ENCODE measurements at places on chromosomes 12 and 14.

GRCh38 chr14:101845896-101846295 is 84.4 kb downstream of the PPP2R5C start:
- no peak for DNase-seq

DNA sequence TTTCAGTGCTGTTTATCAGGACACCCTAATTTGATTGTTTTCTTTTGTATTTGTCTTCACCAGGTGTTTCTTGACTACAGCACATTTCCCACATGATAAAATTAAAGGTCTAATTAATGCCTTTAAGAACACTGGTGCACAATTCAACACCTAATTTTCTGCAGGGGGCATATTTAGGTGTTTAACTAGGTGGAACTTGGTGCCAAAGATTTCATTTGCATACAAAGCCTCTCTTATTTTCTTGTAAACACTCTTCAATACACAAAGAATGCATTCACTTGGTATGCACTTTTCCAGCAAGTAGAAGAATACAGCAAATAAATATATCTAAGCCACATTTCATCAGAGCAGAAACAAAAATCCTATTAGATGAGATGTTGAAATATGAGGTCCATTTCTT is 646.2 kb upstream of the FOXG1 start:
- no peak for DNase-seq

DNA sequence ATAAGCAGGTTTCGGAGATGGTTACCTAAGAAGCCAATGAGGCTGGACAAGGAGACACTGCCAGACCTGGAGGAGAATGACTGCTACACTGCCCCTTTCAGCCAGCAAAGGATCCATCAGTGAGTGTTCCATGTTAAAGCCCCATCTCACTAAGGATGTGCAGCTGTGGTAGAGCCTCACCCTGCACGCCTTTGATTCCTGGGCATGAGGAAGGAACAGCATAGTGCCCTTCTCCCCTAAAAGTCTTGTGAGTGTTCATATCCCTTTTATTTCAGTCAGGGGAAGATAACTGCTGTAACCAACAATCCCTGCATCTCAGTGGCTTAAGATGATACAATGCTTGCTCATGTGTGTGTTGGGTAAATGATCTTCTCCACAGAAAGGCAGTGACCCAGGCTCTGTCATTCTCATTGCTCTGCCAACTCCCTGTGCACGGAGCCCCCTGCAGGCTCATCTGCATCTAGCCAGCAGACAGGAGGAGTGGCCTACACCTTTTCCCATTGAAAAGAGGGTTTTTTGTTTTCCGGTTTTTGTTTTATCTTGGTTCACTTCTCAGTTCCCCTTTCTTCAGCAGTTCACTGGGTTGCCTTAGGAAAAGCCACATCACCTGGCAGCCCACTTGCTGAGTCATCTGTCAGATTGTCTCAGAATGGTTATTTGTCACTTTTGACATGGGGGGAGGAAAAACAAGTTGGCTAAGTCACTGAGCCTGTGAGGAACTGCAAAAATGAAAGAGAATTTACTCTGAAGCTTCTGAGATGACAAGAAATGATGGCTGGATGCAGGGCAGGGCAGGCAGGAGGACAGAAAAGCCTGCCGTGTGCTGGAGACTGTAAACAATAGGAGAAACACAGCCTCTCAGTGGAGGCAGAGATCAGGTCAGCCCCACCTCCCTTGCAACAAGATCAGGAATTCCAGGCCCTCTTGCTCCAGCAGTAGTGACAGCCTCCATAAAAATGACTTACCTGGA is 193.3 kb downstream of the ANO4 start:
- peak; percentile 40 for DNase-seq

DNA sequence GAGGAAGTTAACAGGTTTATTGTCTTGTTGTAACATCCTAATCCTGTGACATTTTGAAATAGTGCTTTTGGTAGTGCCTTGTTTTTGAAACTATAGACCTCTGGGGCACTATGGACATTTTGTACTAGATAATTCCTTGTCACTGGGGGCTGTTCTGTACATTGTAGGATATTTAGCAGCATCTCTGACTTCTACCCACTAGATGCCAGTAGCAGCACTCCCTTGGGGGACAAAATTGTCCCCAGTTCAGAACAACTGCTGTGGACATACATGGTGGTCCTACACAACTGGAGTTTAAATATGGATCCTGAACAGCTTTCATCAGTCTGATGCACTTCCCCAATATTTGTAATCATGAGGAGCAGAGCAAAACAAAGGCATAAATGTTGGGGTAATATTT is 264.7 kb downstream of the RAD51B start:
- DNase-seq: no peak

GRCh38 chr14:103904493-103905107 is 23.7 kb upstream of the TDRD9 start:
- DNase-seq: no peak

- DNase-seq: no peak
These were observed 5.6 kb downstream of the SLC11A2 start for GRCh38 chr12:51020448-51021182.

DNA sequence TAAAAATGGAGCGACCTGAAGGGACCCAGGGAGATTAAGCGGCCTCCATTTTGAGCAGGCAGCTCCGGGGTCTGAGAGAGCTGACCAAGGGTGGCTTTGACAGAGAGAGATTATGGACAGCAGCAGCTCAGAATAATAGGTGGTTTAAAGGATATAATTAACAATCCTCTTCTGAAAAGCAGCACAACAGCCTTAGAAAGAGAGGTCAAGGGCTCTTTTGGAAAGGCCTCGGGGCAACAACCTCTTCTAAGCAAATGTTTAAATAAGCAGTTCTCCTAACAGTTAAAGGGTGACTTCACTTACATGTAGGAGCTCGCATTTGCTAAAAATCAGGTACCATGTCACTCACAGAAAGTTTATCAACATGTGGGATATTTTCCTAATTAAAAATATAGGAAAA is 87.2 kb upstream of the FRMD6 start:
- no peak for DNase-seq

DNA sequence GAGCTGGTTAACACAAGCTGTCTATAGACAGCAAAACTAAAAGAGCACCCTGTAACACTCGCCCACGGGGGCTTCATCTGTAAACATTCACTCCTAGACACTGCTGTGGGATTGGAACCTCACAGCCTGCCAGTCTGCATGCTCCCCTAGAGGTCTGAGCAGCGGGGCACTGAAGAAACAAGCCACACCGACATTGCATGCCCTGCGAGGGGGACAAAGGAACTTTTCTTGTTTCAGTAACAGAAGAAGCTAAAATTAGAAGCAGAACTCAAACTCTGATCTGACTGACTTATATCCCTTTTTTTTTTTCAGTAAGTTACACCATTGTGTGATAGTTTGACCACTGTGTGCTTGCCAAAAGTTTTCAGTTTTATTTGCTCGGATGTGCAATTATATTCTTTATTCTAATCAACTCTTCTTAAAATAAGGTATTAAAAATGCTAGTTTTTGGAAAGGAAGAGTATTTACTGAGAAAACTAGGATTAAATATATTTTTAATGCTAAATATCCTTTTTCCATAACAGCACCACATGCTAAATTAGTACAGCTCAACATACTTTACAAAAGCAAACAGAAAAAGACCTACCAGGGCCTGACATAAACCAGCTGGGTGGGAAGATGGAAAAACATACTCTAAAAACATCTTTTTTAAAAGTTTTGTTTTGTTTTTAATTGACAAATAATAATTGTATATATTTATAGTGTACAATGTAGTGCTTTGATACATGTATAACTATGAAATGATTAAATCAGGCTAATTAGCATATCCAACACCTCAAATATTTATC is 100.2 kb downstream of the EPS8 start:
- no peak for DNase-seq

GRCh38 chr12:130787445-130788410 is 51.3 kb downstream of the STX2 start:
- DNase-seq: no peak

- DNase-seq: no peak
These were observed 2.0 kb downstream of the GARIN6 start for GRCh38 chr12:99649551-99649950.

DNA sequence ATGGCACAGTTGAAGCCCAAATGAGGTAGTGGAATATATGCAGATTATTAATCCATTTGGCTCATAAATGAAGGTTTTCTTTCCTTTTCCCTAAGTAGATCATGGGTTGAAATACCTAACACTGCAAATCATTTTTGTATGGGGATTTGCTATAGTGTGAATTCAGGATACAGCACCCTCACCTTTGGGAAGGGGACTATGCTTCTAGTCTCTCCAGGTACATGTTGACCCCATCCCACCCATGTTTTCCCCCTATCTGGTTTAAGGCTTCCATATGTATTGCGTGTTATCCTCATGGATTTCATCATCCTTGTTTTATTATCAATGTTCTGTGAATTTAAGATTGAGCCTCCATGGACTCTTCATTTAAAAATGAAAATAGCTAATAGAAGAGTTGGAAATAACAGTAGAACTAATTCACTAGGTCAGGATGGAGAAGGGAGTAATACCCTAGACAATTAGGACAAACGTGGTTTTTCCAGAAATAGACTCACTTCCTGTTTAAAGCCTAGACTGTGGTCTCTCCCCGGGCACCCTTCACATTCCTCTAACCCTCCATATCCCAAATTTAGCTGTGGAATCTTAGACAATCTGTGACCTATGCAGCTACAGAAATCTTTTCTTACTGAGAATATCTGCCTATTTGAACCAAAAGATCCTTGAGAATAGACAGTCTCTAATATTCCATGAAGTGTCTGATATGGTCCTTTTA is 56.5 kb downstream of the DAD1 start:
- no peak for DNase-seq

DNA sequence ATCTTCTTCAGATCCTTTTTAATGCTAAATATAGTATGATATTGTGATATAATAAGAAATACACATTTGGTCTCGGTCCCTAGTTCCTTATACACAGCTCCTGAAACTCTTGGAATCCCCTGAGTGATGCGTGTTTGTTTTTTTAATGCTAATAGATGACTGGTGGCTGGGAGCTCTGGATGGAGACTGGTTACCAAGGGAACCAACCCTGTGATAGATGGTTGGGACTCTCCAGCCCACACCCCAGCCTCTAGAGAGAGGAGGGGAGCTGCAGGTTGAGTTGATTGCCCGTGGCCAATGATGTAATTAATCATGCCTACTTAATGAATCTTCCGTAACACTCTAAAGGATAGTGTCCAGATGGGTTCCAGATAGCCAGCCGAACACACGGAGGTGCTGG is 140.6 kb downstream of the FBXL14 start:
- no peak for DNase-seq

- DNase-seq: no peak
These were observed 249.0 kb downstream of the DPF3 start for GRCh38 chr14:72644758-72645489.

All from HEK293T (cell line).